NCI-H524 treated with DMSO at 0.1 percent for 48 hours (cell line): ENCODE measurements at places on chromosomes 1 and 21.

GRCh38 chr1:208450958-208451357 lies 206.8 kb upstream of the PLXNA2 start:
- no peak for DNase-seq

DNA sequence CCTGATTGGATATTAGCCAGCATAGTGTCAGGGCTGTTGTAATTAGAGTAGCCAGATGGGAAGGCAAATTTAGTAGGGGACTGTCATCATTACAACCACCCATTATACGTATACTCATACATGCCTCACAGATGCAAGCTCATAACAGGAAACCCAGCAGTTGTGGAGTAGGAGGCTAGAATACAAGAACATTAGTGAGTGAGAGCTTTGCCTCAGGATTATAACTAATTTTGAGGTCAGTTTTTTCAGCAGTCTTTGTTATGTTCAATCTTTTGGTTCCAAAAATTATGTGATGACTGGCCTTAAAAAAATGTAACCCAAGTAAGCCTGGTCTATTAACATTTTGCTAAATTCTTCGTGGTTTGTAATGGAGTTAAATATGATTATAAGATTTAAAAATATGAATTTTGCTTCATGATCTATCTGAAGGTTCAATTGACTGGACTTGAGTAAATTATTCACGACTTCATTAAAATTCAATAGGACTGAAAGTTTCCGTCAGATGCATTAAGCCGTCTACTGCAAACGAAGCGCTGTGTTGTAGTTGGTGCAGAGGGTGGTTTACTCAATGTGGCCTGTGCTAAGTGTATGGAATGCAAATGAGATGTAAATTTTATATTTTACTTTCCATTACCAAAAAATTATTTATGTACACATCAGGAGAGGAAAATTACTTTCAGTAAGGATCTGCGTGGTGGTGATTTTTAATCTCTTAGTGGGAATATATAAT lies 48.8 kb downstream of the KCNK1 start:
- DNase-seq: peak; percentile 90

DNA sequence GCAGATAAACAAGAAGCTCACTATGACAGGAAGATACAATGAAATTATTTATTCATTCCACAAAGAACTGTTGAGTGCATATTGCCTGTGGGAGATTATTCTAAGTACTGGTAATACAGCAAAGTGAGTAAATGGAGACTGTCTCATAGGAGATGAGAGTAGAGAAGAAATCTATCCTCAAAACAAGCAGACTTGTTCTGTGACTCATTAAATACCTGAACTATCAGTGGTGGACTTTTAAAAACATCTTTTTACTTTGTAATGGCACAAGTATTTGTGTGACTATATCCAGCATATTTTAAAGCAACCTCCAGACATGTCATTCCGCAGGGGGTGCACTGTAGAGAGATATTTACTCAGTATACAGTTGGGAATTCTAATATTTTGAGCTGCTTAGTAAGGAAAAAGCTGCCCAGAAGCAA lies 259.2 kb downstream of the FMN2 start:
- DNase-seq: no peak

- DNase-seq: no peak
Observed at GRCh38 chr1:220682901-220683576, 7.1 kb upstream of the C1orf115 start.

- DNase-seq: no peak
Observed at GRCh38 chr1:20499718-20500117, 8.2 kb downstream of the MUL1 start.

DNA sequence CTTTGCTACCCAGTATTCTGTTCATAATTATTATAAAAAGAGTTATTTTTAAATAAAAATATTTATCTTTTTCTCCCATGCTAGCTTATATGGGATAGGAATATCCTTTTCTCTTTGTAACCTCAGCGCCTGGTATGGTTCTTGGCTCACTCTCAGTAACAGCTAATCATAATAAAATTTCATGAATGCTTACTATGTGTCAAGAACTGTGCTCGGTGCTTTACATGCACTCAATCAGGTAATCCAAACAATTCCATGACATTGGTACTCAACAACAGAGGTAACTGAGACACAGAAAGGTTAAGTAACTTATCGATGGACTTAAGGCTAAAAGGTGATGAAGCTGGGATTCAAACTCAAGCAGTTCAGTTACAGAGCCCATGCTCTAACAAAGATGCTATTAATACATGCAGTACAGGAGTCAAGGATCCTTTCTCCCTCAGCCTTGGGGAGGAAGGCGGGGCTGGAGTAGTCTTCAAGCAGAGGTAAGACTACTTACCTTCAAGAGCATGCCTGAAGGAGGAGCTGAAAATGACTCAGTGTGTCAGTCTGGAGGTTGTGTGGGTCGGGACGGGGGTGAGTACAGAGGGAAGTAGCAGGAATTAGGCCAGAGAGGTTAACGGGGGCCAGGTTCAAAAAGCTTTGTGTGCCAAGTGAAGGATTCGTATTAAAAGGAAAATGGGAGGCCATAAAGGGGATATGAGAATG lies 73.4 kb downstream of the PLPPR5 start:
- DNase-seq: no peak

DNA sequence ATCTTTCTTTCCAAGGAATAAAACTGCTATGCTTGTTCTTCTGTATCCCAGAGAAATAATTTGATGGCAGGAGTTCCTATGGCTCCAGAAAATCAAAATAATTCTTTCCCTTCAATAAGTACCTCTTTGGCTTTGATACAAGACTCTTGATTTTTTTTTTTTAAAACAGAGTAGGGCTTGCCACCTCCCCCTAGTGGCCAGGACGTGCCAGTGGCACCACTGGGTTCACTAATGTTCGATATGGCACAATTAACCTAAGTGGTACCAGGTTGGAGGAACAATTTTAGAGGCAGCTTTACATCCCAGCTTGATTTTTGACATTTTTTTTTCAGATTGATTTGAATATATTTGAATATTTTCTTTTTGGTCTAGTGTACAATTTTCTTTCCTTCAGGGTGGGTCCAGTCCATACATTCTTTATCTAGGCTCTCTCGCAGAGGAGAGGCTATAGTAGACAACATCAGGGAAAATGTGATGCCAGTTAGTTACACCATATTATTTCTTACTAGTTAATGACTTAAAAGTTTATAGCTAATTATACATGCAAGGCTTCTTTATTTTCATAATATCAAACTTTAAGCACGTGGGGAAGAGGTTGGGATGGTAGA lies 330.9 kb downstream of the S1PR1 start:
- no peak for DNase-seq

DNA sequence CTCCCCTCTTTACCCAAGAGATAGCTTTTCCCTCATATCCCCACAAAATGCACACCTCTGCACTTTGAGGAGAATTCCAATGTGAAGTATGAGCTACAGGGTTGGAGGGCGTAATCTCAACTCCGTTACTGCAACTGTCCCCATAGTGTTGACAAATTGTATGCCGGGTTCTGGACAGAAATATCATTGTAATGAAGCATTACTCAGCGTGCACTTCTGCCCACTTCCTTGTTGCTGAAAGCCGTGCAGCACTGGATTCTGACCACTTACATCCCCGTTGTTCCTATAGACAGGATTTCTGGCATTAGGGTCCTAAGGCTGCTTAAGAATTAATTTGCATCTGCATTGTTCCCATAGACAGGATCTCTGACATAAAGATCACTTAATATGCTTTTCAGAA lies 205.6 kb downstream of the RHOU start:
- DNase-seq: no peak

DNA sequence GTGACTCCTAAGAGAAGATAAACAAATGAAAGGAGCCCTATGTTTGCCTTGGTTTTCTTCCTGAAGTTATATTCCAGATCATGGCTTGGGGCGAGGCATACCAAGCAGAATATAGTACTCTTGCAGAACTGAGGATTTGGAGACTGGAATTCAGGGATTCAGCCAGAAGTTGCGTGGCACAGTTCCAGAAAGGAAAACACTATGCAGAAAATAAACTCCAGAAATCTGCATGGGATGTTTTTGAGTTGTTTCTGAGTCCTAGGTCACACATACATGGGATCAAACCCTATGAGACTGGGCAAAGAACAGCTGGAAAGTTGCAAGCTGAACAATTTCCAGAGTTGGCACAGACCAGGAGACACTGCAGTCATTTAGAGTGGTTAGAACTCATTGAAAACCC lies 42.9 kb upstream of the IFFO2 start:
- DNase-seq: no peak
